ENCODE measurements at places on chromosomes 3 and 15. TPM values are rescaled to one million over a fixed set of nuclear protein-coding genes. Genes with fewer than 3 reads are reported as not detected.

FGD5 gene
- total RNA-seq, result not detected

IMP3 gene
- 66.5 TPM for total RNA-seq

MGLL gene
- 0.29 TPM for total RNA-seq

MEIS2 gene
- not detected for total RNA-seq

AGTR1 gene
- not detected for total RNA-seq

- no peak for DNase-seq
These were observed 54.5 kb downstream of the PSMD6 start for GRCh38 chr3:63968612-63969350.

DNA sequence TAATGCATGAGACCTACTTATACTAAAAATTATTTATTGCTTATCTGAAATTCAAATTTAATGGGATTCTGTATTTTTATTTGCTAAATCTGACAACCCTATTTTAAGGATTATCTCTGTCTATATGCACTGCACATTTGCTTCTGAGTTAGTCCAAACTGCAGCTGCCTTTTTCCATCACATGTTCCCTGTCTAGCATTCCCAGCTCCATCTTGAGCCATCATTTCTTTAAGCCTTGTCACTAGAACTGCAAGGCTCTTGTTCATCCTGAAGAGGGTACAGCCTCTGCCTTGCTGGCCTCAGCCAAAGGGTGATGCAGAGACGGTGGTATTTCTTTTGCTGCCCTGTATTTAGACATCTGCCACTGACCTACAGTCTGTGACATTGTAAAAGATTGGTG lies 125.8 kb upstream of the STT3B start:
- DNase-seq, result no peak

- no peak for DNase-seq
These were observed 70.7 kb downstream of the DCLK3 start for GRCh38 chr3:36693670-36694069.

DNA sequence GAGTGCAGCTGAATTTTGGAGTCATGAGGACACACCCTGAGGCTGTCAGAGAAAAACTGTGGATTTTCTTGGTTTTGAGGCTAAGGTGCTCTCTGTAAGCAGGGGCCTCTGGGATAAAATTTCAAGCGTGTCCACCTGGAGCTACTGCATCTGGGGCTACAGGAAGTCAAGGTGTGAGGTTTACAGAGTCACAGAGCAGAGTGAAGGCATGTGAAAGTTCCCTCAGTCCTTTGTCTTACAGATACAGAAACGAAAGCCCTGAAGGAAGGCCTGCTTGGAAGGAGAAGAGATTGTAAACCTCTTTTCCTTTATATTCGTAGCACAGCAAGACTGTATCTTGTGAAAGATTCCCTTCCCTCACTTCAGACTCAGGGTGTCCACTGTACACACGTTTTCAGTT lies 138.6 kb downstream of the OPA1 start:
- DNase-seq, result no peak

DNA sequence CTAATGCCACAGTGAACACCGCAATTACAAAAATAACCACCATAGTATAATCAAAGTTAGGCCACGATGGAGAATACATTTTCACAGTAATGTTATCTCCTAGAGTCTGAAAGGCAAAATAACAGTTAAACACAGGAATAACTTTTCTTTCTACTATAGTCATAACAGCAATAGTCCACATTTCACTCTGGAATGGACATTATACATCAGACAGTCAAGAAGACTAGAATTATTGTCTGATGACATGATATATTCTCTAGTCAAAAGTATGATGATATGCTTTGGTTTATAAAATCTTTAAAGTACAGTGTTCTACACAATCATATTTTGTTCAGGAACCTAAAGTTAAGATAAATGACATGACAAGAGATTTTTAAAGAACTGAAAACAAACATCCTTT lies 18.0 kb downstream of the SPPL2A start:
- DNase-seq, result no peak

DNA sequence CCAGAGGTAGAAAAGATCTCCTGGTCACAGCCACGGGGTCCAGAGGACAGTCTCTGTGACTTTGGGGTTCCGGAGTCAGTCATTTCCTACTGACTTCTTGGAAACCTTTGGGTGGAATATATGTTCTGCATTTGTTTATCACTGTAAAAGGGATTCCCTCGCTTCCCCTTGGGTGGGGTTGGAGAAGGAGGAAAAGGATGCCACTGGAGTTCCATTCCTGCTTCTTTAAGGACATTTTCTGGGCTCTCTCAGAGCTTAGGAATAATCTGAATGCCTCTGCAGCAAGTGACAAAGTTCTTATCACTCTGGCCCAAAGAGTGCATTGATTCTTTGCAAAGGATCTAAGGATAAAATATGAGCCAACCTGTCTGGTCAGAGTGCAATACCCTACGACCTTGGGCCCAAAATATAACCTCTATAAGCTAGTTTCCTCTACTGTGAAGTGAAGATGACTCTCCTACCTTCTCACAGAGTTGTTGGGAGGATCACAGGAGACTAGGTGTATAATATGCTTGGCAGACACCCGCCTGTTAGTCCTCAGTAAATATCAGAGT lies 17.2 kb downstream of the ARHGEF3 start:
- DNase-seq, result no peak

- no peak for DNase-seq
These were observed 11.9 kb downstream of the VGLL4 start for GRCh38 chr3:11631820-11632219.

DNA sequence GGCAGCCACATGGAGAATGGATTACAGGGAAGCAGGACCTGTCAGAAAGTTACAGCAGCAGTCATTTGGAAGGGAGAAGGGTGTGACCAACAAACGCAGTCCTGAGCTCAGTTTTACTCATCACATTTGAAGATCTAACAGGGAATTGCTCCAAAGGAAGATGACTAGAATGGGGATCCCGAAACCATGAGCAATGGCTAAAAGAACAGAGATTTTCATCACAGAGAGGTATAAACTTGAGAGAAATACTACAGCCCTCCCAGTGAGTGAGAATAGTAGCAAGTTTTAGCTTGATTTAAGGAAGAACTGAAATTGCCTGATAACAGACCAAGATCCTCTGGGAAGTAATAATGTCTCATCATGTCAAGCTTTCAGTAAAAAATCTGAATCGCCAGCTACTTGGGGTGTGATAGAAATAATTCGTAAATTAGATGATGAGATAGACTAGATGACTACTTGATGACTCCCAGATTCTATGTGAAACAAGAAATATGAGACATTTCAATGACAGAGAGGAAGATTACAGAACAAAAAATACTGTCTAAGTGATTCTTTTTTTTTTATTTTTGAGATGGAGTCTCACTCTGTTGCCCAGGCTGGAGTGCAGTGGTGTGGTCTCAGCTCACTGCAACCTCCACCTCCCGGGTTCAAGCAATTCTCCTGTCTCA lies 16.9 kb downstream of the CD47 start:
- no peak for DNase-seq

DNA sequence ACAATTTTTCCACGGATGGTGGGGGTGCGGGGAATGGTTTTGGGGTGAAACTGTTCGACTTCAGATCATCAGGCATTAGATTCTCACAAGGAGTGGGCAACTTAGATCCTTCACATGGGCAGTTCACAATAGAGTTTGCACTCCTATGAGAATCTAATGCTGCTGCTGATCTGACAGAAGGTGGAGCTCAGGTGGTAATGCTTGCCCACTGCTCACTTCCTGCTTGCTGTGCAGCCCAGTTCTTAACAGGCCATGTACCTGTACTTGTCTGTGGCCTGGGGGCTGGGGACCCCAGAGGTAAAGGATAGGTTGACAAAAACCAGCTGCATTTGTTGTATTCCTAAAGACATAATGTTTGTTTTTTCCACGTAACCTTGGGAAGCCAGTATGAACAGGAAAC lies 16.0 kb downstream of the DZIP3 start:
- DNase-seq, result no peak

Data from activated naive CD4-positive, alpha-beta T cell treated with anti-CD3 and anti-CD28 coated beads, Interleukin-2, amount 50 U/mL, for 72 hours (primary cell).